ENCODE measurements at places on chromosomes 7 and 10.

DNA sequence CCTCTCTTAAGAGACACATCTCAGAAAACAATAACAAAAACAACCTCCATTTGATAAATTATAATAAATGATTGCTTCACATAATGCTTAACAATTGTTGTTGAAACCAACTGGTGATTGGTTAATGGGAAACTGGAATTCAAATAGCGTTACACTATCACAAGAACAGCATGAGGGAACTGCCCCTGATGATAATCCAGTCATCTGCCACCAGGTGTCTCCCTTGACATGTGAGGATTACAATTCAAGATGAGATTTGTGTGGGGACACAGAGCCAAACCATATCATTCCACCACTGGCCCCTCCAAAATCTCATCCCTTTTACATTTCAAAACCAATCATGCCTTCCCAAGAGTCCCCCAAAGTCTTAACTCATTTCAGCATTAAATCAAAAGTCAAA lies 375.9 kb downstream of the BMPER start:
- DNase-seq, result peak; percentile 40

DNA sequence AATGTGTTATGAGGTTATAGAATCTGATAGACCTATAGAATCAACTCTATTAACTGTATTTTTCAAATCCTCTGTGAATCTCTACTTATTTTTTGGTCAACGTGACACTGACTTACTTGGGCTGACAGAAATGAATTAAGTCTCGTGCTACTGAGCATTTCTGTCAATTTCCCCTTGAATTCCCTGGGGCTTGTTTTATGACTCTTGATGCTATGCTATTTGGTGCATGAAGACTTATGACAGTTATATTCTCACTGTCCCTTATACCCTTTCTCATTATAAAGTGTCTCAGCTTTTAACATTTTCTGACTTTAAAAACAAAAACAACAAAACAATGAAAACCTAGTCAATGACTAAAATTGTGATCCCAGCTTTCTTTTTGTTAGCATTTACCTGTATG lies 68.5 kb upstream of the OPALIN start:
- no peak for DNase-seq

GRCh38 chr10:80161321-80162083 lies 29.0 kb downstream of the PLAC9 start:
- peak; percentile 66 for DNase-seq

DNA sequence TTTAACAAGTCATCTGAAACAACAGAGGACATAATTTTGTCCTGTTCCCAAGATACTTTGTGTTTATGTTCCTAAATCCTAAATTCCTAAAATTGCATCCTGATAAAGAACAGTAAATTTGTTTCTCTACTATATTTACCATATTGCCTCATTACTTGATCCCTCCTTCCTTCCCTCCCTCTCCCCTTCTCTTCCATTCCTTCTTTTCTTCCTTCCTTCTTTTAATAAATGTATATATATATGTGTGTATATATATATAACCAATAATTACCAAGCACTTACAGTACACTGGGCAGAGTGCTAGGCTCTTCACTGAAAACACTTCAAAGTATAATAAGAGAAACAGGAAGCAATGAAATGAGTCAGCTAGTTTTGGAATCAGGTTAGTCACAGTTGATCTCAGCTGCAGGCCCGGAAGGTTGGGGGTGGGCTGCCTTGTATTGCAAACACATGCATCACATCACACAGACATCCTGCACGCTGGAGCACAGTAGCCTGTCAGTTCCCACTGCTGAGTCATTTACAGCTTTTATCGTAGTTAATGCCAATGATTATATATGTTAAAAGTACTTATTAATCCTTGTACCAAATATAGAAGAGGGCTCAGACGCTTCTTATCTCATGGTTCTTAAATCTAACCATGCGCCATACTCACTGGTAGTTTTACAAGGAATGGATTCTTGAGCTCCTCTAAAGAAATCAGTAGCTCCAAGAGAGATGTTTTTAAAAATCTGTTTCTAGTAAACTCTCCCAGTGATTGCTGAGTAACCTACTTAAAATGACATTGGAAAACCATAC lies 551.7 kb downstream of the GRM8 start:
- DNase-seq, result peak; percentile 97

DNA sequence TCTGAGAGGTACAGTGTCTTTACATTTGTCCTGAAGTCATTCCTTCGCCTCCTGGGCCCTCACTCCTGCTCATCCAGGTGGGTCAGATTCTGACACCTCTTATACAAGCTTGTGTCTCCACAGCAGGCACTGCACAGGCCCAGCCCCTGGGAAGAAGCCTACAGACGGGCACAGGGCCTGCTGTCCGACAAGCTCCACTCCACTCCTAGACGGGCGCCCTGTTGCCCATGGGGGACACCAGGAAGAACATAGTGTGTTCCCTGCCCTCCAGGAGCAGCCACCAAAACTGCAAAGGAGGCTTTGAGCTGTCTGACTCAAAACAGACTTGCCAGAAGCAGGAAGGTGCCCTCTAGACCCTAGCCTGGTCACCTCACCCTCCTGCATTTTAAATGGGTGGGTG lies 45.6 kb upstream of the SLC29A3 start:
- no peak for DNase-seq

DNA sequence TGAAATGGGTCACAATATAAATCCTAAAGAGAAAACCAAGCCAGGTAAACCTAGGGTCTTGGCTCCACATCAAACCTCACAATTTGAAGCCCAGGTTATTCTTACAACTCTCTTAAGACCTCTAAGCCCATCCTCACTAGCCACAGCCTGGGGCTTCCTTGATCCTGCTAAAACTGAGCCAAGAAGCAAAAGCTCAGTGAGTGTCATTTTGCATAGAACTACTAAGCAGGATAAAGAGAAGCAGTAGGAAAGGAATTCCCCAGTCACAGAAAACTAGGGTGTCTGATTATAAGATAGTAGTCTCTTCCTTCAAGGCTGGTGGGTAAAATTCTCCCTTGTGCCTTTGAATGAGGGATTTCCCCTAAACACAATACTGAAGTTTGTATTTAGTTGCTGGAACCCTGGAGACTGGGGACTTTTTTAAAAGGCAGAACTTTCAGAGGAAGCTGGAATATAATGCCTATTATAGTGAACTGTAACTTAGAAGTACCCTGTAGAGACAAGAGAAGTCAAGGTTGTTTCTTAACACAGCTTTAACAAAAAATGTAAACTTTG lies 196.6 kb upstream of the KIAA1217 start:
- no peak for DNase-seq

DNA sequence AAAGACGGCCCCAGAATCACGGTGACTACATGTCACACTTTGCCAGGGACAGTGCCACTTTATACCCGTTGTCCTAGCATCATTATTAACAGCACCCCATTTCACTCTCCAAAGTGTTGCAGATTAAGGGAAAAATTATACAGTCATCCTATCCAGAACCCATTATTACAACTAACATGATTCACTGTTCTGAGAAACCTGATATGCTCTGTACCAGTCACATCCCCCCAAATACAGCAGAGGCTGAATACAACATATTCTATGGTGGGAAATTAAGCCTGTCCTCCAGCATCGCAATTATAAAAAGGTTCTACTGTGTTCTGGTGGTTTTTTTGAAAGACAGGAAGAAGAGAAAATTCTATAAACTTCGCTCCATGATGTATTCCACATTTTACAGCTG lies 162.1 kb downstream of the JAZF1 start:
- DNase-seq, result peak; percentile 72

- peak; percentile 69 for DNase-seq
Measured at GRCh38 chr10:69639291-69640195, 9.5 kb downstream of the FAM241B start.

DNA sequence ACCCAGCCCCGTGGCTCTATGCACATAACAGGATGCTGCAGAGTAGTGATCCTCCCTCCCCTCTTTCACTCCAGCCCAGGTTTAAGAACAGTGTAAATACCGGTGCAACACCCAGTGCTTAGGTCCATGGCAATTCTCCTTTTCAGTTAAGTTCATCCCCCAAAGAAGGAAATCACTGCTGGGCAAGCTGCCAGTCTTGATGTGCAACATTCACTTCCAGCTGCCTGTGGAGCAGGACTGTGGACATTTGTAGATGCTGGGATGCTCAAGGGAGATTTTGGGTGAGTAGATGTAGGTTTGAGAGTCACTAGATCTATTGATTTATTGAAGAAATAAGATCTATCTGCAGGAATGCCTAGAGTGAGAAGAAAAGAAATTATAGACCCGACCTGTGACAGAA lies 294.3 kb upstream of the KIAA1217 start:
- DNase-seq, result no peak

- DNase-seq, result no peak
Measured at GRCh38 chr10:61845196-61845949, 56.1 kb upstream of the ARID5B start.

DNA sequence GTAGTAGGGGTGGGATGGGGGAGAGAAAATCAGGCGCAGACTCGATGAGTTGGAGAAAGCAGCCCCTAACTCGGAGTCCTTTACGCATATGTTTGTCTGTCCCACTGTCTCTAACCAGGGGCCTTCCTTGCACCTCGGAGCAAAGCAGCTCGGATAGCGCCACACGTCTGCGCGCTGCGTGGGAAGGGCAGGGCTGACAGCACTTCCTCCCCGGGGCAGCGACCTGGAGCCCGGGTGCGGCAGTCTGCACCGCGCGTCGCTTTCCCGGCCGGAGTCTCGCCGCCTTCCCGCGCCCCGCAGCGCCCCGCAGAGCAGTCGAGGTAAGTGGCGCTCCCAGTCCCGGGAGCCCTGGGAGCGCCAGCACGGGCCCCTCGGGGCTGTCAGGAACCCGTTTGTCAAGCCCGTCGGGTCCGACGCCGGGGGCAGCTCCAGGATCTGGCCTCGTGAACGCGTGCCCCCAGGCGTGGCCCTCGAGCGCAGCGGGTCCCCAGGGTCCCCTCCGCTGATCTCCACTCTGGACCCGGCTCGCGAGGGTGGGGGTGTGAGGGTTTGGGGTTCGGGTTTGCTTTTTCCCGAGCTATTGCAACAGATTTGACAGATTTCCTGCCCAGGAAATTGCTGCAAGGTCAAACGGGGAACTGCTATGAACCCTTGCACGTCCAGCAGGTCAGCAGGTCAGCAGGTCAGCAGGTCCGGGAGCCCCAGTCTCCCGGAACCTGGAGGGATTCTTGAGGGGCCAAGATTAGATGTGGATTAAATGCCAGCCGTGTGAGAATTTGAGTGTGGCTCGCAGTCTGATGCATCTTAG lies 597 bp downstream of the APBB1IP start:
- peak; percentile 64 for DNase-seq

GRCh38 chr10:104391150-104391968 lies 37.7 kb downstream of the CFAP58 start:
- DNase-seq, result peak; percentile 37

- no peak for DNase-seq
Measured at GRCh38 chr10:49354593-49354992, 41.3 kb downstream of the DRGX start.

GRCh38 chr7:85520175-85520574 lies 333.3 kb upstream of the SEMA3D start:
- no peak for DNase-seq

GRCh38 chr7:50455658-50456057 lies 5.5 kb upstream of the FIGNL1 start:
- no peak for DNase-seq

GRCh38 chr10:34506786-34507185 lies 308.3 kb downstream of the PARD3 start:
- no peak for DNase-seq

DNA sequence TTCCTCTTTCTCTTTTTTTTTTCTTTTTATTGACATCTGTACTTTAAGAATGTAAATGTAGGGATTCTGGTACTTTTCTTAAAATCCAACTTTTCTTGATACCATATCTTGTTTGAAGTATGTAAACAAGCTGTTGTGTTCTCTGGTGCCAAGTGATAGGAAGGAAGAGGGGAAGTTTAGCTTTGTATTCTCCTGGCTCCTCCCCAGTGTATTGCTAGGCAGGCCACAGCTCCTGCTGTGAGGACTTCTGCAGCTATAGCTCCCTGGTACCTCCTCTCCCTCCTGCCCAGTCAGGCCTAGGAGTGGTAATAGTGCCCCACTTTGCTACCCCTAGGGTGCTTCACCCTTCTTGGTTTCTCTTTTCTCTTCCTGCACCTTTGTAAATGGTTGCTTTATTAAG lies 45.3 kb upstream of the SP8 start:
- no peak for DNase-seq

GRCh38 chr10:60760711-60761210 lies 17.5 kb upstream of the CDK1 start:
- DNase-seq, result no peak

DNA sequence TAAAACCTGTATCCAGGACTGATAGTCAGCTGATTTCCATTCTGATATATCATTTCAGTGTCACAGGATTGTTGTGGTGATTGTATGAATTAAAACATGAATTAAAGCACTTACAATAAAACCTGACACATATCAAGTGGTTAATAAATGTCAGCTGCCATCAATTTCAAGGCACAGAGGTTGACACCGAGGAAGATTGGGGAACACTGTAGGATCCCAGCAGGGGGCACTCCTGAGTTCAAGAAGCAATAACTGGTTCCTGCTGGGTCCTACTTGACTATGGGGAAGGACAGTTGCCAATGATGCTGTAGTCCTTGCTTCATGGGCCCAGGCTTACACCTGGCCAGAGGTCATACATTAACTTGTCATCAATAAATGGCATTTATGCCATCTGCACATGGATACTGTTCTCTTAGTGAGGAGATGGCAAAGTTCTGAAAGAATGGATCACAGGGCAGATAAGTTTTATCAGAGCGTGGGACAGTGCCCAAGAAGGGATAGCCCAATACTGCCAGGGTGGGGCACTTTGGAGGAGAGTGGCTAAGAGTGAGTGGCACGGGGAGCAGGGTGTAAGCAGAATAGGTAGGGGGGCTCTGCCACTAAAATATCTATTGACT lies 24.1 kb downstream of the FZD1 start:
- DNase-seq, result peak; percentile 17

DNA sequence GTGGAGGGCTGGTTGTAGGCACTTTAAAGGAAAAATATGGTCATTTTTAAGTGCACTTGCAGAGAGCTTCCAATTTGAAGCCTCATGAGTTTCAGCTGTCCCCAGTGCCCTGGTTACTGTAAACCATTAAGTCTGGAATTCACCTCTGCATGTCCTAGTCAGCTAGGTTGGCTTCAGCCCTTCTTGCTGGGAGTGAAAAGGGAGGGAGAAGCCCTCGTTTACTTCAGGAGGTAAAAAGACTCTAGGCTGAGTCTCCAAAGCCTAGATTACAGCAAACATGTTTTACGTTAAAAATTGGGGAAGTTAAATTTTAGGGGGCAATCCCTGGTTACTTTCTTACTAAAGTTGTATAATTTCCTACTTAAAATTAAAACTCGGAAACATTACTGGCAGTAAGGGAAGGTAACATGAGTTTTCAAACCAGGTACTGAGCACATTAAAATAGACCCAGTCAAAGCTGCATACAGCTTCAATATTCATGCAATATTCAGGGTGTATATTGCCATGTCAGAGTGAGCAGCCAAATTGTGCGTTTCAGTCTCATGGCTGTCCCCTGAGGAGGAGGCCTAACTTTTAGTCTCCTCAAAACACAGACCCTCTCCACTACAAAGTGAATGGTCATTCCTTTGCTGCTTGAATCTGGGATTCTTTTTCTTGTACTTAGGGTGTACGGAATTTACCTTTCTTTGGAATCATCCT lies 156.7 kb downstream of the PRKG1 start:
- no peak for DNase-seq
